ENCODE measurements at places on chromosomes 13 and 19.
A peak's percentile ranks its signal among the peaks of the same experiment; 100 is the strongest.

GRCh38 chr19:33399081-33399744 is 25.7 kb downstream of the CEBPG start:
- no peak for DNase-seq

DNA sequence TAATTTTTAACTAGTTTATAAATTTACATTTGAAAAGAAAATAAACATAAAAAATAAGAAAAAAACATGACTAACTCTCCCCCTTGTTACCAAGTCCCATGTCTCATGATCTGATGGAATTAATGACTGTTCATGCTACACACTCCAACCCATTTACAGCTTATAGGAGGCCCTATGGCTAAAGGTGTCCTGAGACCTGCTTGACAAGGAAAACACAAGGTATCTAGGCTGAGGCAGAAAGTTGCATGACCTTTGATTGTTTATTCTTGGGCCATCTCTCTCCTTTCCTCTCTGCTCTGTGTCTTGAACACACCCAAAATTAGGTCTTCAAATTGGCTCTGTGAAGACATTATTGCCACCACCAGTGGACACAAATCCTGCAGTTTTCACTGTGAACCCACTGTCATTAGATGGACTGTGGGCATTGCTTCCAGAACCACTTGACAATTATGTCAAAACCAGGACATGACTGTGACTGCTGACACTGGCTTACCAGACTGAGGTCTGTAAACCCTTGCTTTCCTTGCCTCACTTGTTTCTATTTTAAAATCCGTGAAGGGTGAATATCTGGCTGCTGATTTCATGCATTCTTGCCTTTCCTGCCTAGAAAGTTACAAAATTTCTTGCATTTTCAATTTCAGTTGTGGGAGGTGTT is 386.5 kb upstream of the SPRY2 start:
- no peak for DNase-seq

GRCh38 chr13:51742031-51742430 is 61.9 kb downstream of the DHRS12 start:
- no peak for DNase-seq

- no peak for DNase-seq
Observed at GRCh38 chr13:37306778-37307544, 201.5 kb upstream of the CSNK1A1L start.

GRCh38 chr13:41916173-41916954 is 44.5 kb downstream of the VWA8 start:
- peak; percentile 33 for DNase-seq
